Pons (tissue), 1 donor: ENCODE measurements at places on chromosomes 6 and 20.

DNA sequence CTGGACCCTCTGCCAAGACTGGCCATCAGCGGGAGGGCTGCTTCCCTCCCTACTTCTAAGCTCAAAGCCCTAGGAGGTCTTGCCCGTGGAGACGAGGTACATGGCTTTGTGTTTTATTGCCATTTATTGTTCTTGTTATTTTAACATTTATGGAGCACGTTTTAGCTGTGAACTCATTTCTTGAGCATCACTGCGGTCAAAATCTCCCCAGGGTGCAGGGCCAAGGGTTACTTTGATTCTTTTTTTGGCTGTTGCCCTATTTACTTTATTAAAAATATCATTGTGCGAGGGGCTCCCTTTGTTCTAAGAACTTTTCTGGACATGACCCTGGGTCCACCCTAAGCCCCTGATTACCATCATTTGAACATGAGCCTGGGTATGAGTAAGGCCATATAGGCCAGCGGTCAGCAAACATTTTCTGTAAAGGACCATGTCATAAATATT, 51.6 kb downstream of the EYA2 start:
- no peak for DNase-seq

GRCh38 chr20:41697861-41698559, 79.8 kb upstream of the CHD6 start:
- DNase-seq, result peak; percentile 44

DNA sequence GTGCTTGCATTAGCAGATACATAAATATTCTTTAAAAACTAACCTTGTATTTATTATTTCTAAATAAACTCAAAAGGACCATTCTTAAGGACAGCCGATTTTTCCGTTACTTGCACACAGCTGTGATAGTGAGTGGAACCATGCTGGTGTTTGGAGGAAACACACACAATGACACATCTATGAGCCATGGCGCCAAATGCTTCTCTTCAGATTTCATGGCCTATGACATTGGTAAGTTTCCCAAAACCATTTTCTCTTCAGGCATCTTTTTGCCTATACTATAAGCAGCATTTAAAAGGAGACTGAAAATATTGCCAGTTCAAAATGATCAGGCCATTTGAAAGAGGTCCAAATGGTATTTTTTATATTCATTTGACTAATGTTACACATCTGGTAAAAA, 92.3 kb downstream of the ATRN start:
- no peak for DNase-seq

DNA sequence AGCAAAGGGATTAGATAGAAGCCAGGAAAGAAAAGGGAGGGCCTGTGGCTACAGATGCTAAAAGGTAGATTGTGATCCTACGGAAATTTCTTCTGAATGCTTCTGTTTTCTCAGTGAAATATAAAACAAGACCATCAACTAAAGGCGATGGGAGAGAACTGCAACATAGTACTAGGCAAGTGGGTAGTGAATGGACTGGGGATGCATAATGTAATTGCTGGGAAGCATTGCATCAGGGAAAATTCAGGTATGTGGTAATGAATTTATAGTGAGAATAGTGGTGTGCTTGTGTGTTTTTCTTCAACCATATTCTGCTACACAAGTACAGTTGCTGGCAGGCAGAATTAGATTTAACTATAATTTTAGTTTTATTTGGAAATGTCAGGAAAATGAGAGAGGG, 156.6 kb downstream of the OPN5 start:
- no peak for DNase-seq

DNA sequence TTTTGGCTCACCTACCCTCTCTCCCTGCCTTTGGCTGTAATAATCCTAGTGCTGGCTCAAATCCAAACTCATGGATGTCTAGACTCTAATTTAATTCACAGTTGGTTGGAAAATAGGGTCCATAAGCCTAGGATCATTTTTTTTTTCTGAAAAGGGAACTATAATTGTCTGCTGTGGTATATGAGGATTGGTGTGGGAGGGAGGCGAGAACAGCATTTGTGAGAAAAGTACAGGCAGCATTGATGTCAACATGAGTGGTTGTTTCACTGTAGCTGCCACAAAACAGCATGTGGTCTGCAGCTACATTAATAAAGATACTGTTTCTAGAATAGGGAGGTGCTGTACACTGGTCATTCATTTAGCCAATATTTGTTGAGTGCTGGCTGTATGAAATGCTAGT, 18.6 kb upstream of the POLR1H start:
- DNase-seq, result no peak
